ENCODE measurements at places on chromosomes 13 and 19.

GRCh38 chr13:41641961-41642360, 184.6 kb downstream of the RGCC start:
- DNase-seq, result no peak

DNA sequence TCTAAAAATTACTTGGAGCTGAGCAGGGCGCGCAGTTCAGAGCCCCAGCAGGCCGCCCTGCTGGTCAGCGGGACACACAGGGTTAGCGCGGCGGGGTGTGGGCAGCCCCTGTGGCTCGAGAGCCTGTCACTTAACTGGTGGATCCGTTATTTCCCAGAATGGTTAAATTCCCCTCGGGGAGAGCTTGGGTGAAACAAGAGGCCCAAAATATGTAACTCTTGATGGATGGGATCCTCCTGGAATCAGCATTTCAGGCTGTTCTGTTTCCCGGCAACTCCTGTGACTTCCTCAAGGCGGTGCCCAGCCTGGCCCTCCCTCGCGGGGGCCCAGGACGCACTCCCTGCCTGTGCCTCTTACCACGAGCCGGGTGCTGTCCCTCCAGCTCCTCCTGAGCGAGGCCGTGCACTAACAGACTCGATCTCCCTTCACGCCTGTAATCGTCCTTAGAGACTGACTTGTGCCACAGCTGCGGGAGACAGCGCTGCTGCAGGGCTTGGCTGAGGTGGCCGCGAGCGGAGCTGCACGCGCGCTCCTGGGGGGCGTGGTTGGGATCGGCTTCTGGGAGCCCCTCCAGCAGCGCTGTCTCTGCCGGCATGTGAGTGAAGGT, 9.7 kb downstream of the PTBP1 start:
- no peak for DNase-seq

DNA sequence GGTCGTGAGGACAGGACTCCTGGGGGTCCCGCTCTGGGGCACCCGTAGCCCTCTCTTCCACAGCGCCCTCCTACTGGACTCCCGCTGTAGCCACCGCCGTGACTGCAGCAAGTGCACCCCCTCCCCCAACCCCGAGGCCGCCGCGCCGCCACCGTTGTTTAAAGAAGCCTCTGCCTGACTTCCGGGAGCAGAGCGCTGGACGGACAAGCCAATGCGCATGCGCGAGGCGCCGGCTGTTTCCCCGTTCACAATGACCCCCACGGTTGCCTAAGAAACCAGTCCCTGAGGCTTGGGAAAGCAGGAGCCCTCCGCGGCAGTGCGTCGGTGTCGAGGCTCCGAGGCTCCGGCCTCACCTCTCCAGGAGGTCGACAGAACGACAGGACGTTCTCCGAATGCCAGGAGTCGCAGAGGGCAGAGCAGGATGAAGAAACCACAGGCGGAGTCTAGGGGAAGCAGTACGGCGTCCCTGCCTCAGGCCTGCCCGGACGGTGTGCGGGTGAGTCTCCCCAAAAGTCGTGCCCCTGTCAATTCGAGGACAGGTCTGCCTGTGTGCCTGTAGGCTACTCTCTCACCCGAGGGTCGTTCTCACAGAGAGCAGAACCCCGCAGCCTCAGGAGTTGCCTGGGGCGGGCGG, 70.5 kb upstream of the ZNF420 start:
- DNase-seq, result peak; percentile 51

GRCh38 chr13:58933475-58933874, 1230.3 kb downstream of the DIAPH3 start:
- no peak for DNase-seq

DNA sequence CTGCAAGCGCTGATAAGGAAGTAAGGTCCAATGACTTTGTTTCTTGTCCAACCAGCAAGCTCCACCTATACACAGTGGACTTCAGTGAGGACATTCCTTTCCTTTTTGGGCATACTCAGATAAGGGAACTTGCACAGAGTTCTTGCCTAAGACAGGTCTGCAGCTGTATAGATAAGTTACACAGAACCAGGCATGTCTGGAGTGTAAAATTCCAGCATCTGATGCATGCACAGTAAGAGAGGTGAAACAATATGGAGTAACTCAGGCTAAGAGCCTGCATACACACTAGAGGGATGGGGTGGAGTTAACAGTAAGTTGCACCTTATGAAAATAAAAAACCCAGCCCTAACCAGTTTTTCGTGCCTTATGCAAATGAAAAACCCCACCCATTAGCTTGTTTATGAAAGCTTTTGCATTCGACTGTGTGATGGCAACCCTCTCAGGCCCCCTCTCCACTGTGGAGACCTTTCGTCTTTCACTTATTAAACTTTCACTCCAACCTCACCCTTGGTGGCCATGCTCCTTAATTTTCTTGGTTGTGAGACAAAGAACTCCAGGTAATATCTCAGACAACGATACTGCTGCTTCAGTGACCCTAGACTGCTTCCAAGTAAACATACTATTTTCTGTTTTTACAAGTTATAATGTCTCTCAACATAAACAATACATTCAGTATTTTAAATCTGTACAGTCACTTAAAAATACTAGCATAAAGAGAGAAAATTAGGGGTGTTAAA, 2859.0 kb upstream of the PCDH20 start:
- DNase-seq, result no peak

DNA sequence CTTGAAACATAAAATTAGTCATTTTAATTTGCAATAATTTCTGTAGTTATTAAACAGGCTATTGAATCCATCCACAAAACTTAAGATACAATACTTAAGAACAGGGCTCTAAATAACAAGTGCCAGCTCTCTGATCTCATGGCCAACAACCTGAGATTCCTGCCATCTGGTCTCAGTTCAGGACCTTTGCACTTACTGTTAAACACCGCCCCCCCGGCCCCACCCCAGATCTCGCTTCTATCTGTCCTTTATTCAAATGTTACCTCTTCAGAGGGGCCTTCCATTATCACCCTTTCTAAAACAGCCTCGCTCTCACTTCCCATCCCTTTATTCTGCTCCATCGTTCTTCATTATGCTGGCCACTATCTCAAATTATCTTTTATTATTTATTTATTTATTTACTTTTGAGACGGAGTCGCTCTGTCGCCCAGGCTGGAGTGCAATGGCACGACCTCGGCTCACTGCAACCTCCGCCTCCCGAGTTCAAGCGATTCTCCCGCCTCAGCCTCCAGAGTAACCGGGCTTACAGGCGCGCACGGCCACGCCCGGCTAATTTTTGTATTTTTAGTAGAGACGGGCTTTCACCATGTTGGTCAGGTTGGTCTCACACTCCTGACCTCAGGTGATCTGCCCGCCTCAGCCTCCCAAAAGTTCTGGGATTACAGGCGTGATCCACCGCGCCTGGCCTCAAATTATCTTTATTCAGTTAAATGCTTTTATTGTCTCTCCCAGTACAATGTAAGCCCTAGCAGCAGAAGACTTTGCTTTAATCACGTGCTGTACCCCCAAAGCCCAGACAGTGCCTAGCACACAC, 838 bp upstream of the SNRNP70 start:
- no peak for DNase-seq

DNA sequence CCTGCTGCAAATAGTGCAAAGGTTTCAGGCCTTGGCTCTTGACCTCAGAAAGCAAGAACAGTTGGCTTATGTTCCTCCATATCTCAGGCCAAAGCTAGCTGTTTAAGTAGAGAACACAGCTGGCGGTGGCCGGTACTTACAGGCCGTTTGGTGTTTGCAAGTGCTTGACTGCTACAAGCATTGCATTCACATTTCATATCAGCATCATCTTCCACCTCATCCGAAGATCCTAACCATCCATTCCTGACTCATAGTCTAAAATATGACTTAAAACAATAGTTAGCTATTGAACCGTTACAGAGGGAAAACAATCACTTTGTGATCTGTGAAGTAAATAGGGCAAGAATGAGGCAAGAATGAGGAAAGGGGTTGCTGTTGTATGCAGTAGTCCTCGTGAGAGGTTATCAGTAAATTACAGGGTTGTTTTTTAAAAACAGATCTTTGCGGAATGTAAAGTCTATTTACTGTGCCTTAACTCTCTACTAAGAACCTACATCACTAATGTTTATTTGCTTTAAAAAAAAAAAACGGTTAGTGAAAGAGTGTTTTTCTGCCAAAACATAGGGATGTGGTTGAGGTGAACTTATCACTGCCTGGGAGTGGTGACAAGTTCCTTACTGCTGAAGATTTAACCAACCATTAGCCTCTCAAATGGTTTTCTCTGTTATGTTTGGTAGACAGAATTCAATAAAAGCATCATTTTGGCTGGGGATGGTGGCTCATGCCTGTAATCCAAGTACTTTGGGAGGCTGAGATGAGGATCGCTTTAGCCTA, 21.6 kb upstream of the WDR88 start:
- no peak for DNase-seq

- no peak for DNase-seq
Measured at GRCh38 chr19:30430206-30430734, 58.1 kb downstream of the ZNF536 start.

- no peak for DNase-seq
Measured at GRCh38 chr19:29001597-29002245, 211.2 kb downstream of the UQCRFS1 start.
